ENCODE measurements at places on chromosomes 5 and 9. TPM values are rescaled to one million over a fixed set of nuclear protein-coding genes. Genes with fewer than 3 reads are reported as not detected.

Gene SLC25A46
- total RNA-seq, result 25.2 TPM

Gene PCDHGB7
- 4.0 TPM for total RNA-seq

Gene CAMK2A
- total RNA-seq, result not detected

Gene CEL
- 2.8 TPM for total RNA-seq

Gene C9orf72
- 5.9 TPM for total RNA-seq

Gene SPAAR
- total RNA-seq, result not detected

Gene FOXD4L3
- total RNA-seq, result not detected

Gene NEURL1B
- total RNA-seq, result 5.1 TPM

Gene QRFP
- not detected for total RNA-seq

Gene FST
- total RNA-seq, result not detected

Gene CATSPER3
- total RNA-seq, result 0.90 TPM

Gene SPINK7
- total RNA-seq, result not detected

Gene OLFM1
- 278 TPM for total RNA-seq

- no peak for DNase-seq
Observed at GRCh38 chr9:128109050-128109709, 18.3 kb downstream of the PTGES2 start.

GRCh38 chr5:87113861-87114260, 153.8 kb upstream of the RASA1 start:
- DNase-seq, result no peak

GRCh38 chr5:101284736-101285375, 381.8 kb upstream of the ST8SIA4 start:
- DNase-seq, result no peak

- DNase-seq, result no peak
Observed at GRCh38 chr5:171661143-171661542, 124.5 kb upstream of the SMIM23 start.

GRCh38 chr9:109417054-109417453, 81.1 kb downstream of the PTPN3 start:
- no peak for DNase-seq

DNA sequence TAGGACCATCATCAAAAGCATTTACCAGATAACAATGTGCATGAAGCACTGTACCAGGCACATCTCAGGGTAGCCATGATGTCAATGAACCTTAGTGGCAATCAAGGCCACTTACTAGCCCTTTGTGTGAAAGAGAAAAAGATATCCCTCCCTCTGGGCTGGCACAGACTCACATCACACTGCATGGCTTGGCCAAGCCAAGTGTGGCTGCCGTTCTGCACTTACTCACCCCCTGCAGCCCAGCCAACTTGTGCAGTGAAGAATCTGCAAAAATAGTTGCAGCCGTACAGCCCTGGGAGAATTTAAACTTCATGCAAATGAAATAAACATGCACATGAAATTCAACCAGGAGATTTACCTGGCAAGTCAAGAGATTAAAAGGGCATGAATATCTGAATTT, 333.5 kb downstream of the DEPDC1B start:
- DNase-seq, result no peak

- DNase-seq, result peak; percentile 86
Observed at GRCh38 chr5:86880785-86881492, 263.2 kb downstream of the COX7C start.

GRCh38 chr5:99129768-99130501, 201.1 kb upstream of the CHD1 start:
- peak; percentile 52 for DNase-seq

DNA sequence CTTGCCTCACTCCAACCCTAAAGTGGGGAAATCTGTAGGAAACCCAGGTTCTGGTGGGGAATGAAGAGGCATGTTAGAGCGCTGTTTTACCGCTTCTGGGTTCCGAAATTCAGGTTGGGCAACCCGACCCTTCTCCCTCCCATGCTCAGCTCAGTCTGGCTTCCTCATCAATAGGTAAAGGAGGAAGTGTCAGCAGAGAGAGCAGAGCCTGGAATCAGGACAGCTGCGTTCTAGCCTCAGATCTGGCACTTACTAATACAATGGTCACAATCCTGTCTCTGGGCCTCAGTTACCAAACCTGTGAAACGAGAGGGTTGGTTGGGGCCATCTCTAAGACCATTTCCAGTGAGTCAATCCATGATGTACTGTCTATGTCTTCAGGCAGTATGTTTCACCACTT, 16.2 kb upstream of the TNIP1 start:
- DNase-seq, result no peak

GRCh38 chr9:97806721-97807120, 46.3 kb upstream of the FOXE1 start:
- DNase-seq, result no peak

DNA sequence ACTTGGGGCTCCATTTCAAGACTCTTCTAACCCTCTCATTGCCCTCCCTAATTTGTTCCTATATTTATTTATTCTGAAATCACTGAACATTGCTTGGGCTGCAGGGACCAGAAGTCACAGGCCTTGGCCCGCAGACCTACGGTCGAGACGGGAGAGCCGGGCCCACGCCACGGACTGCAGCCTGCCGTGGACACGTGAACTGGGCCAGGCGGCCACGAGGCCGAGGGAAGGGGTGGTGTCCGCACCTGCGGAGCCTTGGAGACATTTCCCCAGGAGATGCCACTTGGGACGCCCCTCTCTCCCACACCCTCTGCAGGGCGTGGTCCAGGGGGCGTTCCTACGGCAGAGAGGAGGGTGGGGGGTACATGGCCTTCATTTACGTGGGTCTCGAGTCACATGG, 463.9 kb downstream of the ICE1 start:
- DNase-seq, result no peak

DNA sequence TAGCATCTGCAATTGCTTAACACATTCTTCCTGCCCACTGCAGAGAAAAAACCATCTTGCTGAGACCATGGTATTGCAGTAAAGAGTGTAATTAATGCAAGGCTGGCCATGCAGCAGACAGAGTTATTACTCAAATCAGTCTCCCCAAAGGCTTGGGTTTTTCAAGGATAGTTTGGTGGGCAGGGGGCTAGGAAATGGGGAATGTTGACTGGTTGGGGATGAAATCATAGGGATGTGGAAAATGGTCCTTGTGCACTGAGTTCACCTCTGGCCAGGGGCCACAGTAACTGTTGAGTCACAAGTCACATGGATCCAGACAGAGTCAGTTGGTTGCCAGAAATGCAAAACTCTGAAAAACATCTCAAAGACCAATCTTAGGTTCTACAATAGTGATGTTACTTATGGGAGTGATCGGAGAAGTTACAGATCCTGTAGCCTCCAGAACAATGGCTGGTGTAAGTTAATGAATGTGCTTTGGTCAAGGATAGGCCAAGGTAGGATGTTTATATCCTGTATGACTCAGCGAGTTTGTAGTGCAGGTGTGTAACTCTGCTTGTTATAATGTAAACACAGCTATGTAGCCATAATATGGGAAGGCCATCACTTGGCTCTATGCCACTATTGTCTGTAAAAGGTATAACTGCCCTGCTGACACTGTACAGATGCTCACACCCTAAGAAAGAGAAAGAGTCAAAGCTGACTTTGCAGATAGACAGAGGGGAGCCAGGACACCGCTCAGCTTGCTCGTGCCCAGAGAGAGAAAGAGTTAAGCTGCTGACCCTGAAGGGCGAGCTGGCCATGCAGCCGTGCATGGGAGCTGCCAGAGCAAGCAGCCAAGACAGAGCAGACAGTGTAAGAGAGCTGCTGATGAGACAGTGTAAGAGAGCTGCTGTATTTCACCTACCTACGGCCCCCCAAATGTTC, 27.2 kb downstream of the C9orf152 start:
- DNase-seq, result no peak

- no peak for DNase-seq
Observed at GRCh38 chr5:136028090-136028489, 698 bp upstream of the TGFBI start.

DNA sequence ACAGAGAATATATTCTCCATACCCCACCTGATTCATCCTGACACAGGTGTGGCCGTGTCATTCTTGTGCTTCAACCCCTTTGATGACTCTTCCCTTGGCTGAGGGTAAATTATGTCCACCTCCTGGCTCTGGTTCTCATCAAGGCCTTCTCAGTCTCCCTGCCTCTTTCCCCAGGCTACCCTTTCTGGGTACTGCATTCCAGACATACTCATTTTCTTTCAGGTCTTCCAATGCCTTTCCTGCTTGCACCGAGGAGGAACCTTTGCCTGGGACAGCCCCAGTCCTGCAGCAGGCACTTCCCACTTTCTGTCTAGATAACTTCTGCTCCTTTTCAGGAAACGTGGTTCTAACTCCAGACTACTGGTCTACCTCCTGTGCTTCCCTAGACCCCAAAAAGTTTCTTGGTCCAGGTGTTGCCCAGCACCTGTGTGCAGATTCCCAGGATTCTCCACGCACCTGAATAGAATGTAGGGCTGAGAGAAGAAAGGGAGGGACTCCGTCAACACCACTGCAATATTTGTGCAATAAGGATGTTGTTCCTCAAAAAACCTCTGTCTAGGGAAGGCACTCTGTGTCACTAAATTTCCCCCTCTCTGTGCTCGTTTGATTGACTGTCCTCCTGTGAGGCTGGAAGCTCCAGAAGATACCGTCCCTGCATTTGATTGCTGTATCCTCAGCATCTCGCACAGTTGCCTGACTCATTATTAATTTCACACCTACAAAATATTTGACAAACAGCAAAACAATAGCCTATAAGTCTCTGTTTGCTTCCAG, 255.4 kb upstream of the NFIL3 start:
- DNase-seq, result no peak

DNA sequence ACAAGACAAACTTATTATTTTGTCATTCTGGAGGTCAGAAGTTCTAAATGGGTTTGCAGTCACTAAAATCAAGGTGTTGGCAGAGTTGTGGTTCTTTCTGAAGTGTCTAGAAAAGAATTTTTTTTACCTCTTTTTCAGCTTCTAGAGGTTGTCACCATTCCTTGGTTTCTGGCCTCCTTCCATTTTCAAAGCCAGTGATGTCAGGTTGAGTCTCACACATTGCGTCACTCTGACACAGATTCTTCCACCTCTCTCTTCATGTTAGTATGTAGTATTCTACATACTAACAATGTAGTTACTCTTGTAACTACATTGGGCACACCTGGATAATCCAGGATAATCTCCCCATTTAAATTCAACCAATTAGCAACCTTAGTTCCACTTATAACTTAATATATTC, 290.3 kb downstream of the RFX3 start:
- no peak for DNase-seq

GRCh38 chr5:175523292-175523691, 44.9 kb downstream of the SFXN1 start:
- DNase-seq, result no peak

Data from A673 (cell line).